Amygdala (tissue), 56 donors: ENCODE measurements at places on chromosomes 16 and 17.

GRCh38 chr16:73031155-73031866, 16.6 kb downstream of the ZFHX3 start:
- DNase-seq: no peak

GRCh38 chr16:80277182-80277581, 263.6 kb upstream of the DYNLRB2 start:
- DNase-seq: no peak

GRCh38 chr17:38457577-38458371, 29.5 kb downstream of the ARHGAP23 start:
- DNase-seq: no peak

GRCh38 chr17:35586569-35587073, 501 bp upstream of the AP2B1 start:
- no peak for DNase-seq

GRCh38 chr16:333406-334094, 19.0 kb downstream of the AXIN1 start:
- no peak for DNase-seq

GRCh38 chr16:67857547-67858233, 10.2 kb upstream of the CENPT start:
- no peak for DNase-seq

DNA sequence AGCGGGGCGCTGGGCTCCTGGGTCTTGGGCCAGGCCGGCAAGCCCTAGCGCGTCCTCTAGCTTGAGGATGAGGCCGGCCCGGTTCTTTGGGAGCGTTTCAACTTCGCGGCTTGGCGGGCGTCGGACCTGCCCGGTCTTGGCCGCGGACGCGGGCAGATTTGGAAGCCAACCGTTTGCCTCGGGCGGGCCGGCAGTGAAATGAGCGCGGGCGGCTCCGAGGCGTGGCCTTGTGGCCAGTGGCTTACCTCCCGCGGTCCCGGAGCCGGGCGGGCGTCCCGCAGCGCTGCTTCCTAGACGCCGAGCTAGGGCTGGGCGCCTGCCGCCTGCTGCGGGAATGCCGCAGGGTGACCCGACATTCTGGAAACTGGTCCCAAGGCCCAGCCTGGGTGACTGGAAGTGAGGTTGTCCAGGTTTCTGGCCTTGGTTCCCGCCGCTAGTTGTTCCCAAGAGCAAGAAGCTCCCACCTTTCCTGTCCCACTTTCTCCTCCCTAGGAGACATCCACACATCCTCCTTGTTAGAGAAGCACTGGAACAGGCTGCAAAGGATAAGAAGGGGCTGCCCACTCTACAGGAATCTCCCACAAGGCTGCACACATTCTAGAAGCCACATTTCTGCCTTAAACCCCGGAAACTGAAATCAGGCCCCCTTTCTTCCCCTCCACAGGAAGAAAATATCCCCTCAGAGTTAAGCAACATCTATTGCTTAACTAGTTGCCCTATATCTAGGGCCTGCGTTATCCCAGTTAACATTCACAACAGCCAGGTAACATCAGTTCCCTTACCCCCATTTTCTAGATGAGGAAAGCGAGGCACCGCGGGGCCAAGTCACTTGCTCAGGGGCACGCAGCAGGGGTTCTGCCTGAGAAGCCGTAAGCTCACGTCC, 4.5 kb upstream of the CBX8 start:
- DNase-seq: no peak

DNA sequence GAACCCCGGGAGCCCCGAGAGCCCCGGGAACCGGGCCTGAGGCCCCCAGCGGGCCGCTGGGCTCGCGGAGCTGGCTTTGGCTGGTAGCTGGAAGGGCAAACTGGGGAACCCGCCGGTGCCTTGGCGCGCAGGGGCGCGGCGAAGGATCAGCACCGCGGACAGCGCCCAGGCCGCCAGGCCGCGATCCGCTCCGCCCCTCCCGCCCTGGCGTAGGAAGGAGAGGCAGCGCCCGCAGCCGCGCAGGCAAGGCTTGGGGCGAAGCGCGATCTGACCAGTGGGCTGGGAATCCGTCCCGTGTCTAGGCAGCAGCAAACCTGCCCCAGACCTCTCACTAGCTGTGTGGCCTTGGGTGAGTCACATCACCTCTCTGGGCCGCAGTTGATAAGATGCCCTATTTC, 331 bp upstream of the CCDC92B start:
- DNase-seq: peak; percentile 57

DNA sequence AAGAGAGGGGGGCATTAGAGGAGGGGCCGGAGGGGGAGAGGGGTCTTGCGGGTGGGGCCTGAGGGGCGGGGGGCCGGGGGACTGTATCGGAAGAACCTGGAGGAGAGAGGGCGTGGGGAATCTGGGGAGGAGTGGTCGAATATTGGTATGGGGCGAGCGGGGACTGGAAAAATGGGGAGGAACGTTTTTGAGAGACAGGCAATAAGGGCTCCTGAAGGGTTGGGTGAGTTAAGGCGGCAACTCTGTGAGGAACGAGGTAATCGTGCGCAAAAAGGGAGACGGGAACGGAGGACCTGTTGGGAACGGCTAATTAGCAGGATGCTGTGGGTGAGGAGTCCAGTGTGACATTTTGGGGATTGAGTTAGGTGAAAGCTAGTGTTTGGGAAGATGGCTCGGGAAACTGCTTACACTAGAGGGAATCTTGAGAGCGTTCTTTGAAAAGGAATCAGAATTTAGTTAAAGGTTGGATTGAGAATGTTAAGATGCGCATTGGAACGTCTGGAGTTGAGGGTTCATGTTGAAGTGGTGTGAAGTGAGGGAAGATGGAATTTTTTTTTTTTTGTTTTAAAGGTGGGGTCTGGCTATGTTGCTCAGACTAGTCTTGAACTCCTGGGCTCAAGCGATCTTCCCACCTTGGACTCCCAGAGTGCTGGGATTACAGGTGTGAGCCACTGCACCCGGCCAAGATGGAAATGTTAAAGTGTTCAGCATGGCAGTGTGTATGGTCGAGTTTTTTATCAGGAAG, 662 bp downstream of the WIPF2 start:
- DNase-seq: no peak

- DNase-seq: no peak
These were observed 5.0 kb upstream of the ARHGAP17 start for GRCh38 chr16:25020112-25020631.

- DNase-seq: no peak
These were observed 208.0 kb upstream of the TNRC6C start for GRCh38 chr17:77750427-77751043.

DNA sequence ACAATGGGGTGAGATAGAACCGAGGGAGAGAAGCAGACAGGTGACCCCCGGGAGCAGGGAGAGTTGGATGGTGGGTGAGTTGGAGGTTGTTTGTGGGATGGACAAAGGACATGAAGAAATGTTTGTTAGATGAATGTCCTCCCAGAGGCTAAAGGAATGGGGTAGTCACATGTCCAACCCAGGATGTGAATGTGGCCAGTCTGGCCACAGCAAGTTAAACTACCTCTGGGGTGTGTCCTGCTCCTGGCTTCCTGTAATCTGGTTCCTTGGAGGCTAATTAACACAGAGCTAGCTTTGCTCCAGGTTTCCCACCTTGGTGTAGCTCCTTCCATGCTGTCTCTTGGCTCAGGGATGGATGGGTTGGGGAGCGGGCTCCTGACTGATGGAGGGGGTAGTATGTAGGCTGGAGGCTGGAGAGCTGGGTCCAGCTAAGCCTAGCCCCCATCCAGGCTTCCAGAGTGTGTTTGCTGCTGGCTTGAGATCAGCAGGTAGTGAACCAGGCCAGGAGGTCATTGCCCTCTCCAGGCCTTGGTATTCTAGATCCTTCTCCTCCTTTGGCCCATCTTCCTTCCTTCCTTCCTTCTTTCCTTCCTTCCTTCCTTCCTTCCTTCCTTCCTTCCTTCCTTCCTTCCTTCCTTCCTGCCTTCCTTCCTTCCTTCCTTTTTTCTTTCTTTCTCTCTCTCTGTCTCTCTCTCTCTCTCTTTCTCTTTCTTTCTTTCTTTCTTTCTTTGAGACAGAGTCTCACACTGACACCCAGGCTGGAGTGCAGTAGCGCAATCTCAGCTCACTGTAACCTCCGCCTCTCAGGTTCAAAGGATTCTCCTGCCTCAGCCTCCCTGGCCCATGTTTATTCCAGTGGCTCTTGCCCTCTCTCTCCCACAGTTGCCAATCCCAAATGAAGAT, 28.0 kb upstream of the UBE2G1 start:
- DNase-seq: no peak

DNA sequence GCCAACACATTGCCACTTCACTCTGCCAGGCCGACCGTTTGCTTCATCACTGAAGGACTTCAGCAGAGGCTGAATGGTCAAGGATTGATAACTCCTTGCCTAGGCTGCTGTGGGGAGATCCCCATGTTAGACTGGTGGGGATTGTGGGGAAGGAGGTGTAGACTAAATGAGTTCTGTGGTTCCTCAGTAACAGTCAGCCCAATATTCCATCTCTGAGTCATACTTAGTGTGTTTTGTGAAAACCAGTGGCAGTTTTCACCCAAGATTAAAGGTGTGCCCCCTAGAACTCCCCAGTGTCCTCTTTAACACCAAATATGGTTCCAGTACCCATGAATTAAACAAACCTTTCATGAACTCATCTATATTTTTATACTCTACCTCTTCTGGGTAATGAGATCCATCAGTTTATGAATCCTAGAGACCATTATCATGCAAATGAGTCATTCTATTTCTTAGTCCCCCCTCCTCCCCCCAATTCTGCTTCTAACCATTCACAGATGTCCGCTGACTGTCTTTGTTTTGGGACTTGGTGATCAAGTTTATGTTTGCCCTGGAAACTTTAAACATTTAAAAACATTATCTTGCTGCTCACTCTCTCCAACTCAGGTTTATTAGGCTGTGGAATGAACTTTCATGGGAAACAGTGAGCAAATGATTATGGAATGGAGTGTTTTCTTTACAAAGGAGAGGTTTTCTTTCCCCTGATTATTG, 66.8 kb upstream of the GAS7 start:
- no peak for DNase-seq

DNA sequence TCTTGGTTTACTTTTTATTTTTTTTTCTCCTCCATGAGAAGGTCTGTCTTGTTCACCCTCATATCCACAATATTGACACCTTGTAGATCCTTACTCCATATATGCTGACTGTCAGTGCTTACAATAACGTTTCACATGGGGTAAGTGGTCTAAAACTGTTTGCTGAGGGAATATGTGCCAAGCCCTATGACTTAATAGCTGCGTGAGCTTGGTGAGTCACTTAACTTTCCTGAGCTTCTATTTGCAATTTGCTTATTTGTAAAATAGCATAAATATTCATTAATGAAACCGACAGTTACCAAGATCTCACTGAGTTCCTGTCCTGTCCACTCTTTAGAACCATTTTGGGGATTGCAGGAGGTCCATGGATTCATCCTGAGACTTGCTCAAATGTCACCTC, 190.7 kb downstream of the CCT6B start:
- no peak for DNase-seq

DNA sequence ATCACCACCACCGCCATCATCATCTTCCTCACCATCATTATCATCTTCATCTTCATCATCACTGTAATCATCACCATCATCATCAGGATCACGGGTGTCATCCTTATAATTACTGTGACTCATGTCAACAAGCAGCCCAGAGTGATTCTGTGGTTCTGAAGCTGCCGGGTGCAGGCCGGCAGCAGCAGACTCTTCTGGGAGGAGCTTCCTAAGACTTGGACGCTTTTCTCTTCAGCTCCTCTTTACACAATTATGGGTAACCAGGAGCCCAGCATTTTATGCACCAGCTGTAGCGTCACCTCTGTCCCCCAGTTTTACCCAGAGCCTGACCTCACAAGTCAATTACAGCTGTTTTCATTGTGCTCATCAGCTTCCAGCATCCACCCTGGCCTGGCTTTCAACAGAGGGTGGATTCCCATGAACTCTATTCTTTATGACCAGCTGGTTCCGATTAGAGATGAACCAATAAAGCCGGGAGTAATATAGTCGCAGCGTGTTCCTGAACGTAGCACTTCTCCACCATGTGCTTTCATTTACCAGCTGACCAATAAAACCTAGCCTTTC, 275.8 kb downstream of the FOXL1 start:
- DNase-seq: no peak

- DNase-seq: no peak
These were observed 75.6 kb upstream of the HNF1B start for GRCh38 chr17:37820313-37820994.

- no peak for DNase-seq
These were observed 22.7 kb downstream of the YPEL2 start for GRCh38 chr17:59353936-59354755.

GRCh38 chr16:68889508-68890150, 46.3 kb downstream of the TANGO6 start:
- no peak for DNase-seq

GRCh38 chr16:48282636-48283263, 35.4 kb upstream of the ABCC11 start:
- DNase-seq: no peak

- no peak for DNase-seq
These were observed 13.2 kb downstream of the SDK2 start for GRCh38 chr17:73630965-73631595.

- no peak for DNase-seq
These were observed 24.9 kb downstream of the CDRT15 start for GRCh38 chr17:14211801-14212200.

DNA sequence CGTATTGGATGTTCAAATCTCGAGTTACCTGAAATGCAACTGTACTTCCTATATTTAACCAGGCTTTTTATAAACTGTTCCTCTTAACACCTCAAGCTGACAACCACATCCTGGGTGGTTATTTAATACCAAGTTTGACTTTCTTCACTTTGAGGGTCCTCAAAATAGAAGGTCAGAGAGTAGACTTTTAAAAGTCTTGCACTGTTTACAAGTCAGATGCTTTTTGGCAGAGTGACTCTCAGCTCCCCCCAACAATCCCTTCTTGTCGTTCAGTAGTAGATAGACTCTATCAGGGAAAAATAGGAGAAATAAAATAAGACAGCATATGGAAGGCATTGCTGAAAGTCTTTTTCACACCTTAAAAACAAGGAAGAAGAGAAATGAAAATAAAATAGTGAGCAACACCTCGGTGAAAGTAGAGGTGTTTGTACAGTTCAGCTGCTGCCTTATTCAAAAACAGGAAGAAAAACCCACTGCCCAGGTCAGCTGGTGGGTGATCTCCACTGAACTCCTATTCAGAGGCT, 650.4 kb downstream of the WWOX start:
- DNase-seq: no peak

DNA sequence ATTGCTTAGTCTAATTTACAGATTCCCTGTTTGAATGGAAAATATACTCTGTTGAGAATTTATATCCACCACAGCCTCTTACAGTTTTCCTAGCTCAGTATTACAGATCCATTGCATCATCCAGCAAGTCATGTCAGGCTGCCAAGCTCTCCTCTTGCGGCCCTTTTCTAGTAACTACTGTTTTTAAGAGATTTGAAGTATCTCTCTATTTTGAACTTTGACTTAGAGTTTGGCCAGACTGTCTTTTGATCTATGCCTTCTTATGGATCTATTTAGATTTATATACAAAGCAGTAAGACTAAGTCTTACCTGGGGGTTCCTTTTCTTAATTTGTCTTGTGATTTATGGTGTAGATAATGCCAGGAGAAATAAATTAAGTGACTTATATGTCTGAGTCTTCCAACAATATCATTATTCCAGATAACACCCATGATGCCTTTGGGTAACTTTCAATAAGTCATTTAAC, 53.1 kb upstream of the ABCC11 start:
- DNase-seq: no peak

GRCh38 chr16:80616362-80616761, 75.6 kb downstream of the DYNLRB2 start:
- DNase-seq: no peak

GRCh38 chr16:50520451-50521245, 27.5 kb upstream of the NKD1 start:
- DNase-seq: peak; percentile 68
